ENCODE measurements at places on chromosomes 4 and X. TPM values are rescaled to one million over a fixed set of nuclear protein-coding genes. Genes with fewer than 3 reads are reported as not detected.
A peak's percentile ranks its signal among the peaks of the same experiment; 100 is the strongest.

- H3K4me3 ChIP-seq: no peak overlapping the region
- no peaks in the 10 kb centered on the region for H3K36me3 ChIP-seq
- no peaks in the 10 kb centered on the region for H3K4me1 ChIP-seq
- DNase-seq: no peak
- no peaks in the 10 kb centered on the region for H3K27me3 ChIP-seq
Measured at GRCh38 chr4:123060039-123060770, 137.8 kb upstream of the NUDT6 start.

DNA sequence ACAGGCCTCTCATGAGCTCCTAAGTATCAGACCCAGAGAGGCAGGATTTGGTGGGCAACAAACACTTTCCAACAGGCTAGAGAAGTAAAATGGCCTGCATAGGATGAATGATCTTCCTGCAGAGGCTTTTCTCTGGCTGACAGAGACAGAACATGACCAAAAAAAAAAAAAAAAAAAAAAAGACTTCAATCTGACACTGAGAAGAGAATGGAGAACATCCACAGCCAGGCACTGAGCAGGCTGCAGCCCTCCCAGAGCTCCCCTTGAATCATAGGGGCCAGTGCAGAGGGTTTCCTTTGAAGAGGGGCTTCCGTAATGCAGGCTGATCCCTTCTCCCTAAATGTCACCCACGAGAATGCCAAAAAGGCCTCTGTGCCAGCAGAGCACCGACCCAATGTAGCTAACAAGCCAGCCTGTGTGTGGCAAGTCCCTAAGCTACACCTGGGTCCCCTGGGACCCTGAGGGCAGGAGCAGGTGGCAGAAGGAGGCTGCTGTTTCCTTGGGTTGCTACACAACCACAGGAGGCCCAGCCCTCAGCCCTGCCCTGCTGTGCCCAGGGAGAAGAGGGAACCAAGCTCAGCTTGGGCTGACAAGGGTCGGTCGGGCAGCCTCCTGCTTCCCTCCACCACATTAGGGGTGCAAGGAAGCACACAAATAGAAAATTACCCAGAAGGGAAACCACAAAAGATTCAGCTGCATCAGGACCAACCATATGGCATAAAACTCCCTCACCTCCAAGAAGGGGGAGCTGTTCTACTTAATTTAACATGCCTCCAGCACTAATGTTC lies 55.6 kb downstream of the MAP7D2 start:
- H3K27me3 ChIP-seq: no peaks in the 10 kb centered on the region
- H3K36me3 ChIP-seq: no peaks in the 10 kb centered on the region
- H3K27ac ChIP-seq: no peak overlapping the region
- DNase-seq: peak; percentile 53
- H3K4me3 ChIP-seq: no peak overlapping the region

GRCh38 chr4:67036791-67037190 lies 508.5 kb downstream of the CENPC start:
- H3K27ac ChIP-seq: no peak overlapping the region
- H3K27me3 ChIP-seq: no peaks in the 10 kb centered on the region
- no peaks in the 10 kb centered on the region for H3K4me1 ChIP-seq
- no peak for DNase-seq
- no peak overlapping the region for H3K4me3 ChIP-seq

- DNase-seq: peak; percentile 88
- no peaks in the 10 kb centered on the region for H3K27me3 ChIP-seq
- no peaks in the 10 kb centered on the region for H3K36me3 ChIP-seq
- H3K4me3 ChIP-seq: no peak overlapping the region
Measured at GRCh38 chr4:171639540-171639939, 173.7 kb upstream of the GALNTL6 start.

DNA sequence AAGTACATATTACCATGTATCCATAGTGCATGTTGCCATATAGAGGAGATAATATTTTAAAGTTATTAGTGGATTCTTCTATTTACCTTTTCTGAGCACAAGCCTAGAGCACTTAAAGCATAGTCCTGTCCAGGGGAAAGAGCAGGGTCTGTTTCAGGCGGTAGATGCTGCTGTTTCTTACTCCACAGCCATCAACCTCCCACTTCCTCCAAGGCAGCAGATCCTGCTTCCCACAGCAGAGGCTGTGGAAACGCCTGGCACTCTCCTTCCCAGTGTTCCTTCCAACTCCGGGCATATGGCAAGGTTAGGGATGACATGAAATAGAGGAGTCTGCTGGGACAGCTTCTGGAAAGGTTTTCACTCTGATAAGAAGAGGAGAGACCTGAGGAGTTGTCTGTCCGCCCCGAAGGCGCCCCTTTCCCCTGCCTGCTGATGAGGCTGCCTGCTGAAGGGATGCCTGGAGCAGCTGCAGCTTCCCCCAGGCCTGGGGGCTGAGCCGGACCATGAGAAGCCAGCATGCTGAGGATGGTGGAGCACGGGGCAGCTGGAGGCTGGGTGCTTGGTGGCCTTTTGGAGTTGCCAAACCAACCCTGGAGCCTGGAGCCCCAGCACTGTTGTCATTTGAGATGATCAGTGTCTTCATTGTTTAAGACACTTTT lies 43.9 kb upstream of the SLC25A4 start:
- H3K36me3 ChIP-seq: no peaks in the 10 kb centered on the region
- H3K4me1 ChIP-seq: no peaks in the 10 kb centered on the region
- H3K27ac ChIP-seq: no peak overlapping the region
- H3K27me3 ChIP-seq: peaks cover 2% of the 10 kb centered on the region
- H3K4me3 ChIP-seq: no peak overlapping the region

DNA sequence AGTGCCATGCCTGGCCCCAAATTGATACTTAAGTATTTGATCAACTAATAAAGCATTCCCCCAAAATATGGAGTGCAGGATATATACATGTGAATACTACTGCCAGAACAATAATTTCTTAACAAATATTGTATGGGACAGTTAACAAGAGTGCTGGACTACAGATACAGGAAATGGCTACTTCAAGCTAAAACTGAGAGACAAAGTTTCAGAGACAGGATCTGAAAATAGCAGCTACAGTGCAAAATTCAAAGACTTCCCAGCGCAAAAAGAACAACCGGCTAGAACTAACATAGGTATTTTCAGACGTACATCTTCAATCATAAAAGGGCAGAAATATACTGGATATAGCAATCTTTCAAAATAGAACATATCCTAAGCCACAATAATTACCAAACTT lies 6.3 kb downstream of the ATRX start:
- H3K36me3 ChIP-seq: no peaks in the 10 kb centered on the region
- DNase-seq: no peak
- no peaks in the 10 kb centered on the region for H3K27me3 ChIP-seq
- H3K27ac ChIP-seq: no peak overlapping the region
- no peaks in the 10 kb centered on the region for H3K4me1 ChIP-seq

- peak overlapping the region; percentile 85 for H3K27ac ChIP-seq
- no peaks in the 10 kb centered on the region for H3K27me3 ChIP-seq
- peak overlapping the region; percentile 33 for H3K4me3 ChIP-seq
- H3K4me1 ChIP-seq: no peaks in the 10 kb centered on the region
- H3K36me3 ChIP-seq: no peaks in the 10 kb centered on the region
Measured at GRCh38 chrX:37787423-37787869, 7.6 kb downstream of the CYBB start.

Gene SPP1
- total RNA-seq: 1.1 TPM

DNA sequence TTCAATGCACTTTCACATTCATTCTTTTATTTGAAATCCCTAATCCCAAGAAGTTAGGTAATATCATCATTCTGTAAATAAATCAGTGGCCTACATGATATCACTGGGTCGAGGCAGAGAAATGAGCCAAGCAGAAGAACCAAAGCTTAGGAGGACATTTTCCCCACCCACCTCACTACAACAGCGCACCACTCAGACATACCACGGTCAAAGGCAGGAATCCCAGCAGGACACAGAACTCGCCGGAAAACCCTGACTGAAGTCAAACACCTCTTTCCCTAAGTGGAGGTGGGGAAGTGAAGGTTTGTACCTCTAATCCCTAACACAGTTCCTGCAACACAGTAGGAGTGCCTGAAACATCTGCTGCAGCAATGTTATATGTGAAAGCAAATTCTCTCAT lies 21.5 kb downstream of the RELL1 start:
- H3K27ac ChIP-seq: no peak overlapping the region
- peaks cover 8% of the 10 kb centered on the region for H3K4me1 ChIP-seq
- no peak for DNase-seq
- H3K4me3 ChIP-seq: no peak overlapping the region
- H3K27me3 ChIP-seq: no peaks in the 10 kb centered on the region

- no peaks in the 10 kb centered on the region for H3K27me3 ChIP-seq
- H3K4me3 ChIP-seq: no peak overlapping the region
Measured at GRCh38 chrX:98459669-98460068, 1576.0 kb downstream of the RPA4 start.

DNA sequence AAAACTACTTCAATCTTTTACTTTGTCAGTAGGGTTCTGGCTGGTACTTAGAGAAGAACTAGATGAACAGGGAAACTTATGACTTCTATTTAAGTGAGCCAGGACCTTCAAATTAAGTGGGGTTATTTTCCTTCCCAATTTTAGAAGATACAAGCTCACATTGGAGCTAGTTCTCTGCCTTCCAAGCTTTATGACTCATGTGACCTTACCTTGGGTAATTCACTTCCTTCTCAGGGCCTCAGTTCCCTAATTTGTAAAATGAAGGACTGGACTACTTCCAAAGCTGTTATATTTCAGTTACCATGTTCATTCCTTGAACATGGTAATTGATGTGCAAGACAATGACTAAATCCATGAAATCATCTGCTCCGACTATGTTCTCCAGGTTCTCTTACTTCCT lies 32.0 kb upstream of the DCX start:
- no peaks in the 10 kb centered on the region for H3K36me3 ChIP-seq
- no peak overlapping the region for H3K4me3 ChIP-seq
- no peak for DNase-seq
- H3K27me3 ChIP-seq: peaks cover 3% of the 10 kb centered on the region

Gene ADGRG4
- total RNA-seq: not detected

Data from GM12878 (cell line).